ENCODE measurements at places on chromosomes 6 and 20. TPM values are rescaled to one million over a fixed set of nuclear protein-coding genes. Genes with fewer than 3 reads are reported as not detected.

DNA sequence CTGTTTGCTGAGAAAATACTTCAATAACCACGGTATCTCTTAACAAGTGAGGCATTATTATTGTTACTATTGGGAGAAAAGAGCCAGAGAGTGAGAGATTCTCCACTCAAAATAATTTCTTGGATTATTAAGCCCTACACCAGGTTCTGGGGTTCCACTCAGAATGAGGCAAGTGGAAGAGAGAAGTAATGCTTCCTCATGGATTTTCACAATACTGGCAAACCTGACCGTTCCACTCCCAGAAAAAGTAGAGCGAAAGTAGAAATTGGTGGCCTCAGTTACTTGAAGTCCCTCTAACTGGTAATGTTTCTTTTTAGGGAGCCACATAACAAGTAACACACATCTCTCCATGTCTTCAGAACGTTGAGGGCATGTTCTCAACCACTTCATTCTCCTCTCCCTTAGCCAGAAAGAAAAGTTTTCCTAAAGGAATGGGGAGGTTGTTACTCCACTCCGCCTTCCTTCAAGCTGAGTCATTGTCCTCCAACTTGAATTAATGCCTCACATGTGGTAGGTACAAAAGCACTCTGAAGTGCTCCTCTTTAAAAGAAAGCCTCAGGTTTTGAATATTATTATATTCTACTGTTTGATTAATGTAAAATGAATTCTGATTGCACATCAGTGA lies 1.9 kb downstream of the BAG2 start:
- DNase-seq: peak; percentile 39

GRCh38 chr6:41732591-41733359 lies 2.6 kb downstream of the TFEB start:
- no peak for DNase-seq

DNA sequence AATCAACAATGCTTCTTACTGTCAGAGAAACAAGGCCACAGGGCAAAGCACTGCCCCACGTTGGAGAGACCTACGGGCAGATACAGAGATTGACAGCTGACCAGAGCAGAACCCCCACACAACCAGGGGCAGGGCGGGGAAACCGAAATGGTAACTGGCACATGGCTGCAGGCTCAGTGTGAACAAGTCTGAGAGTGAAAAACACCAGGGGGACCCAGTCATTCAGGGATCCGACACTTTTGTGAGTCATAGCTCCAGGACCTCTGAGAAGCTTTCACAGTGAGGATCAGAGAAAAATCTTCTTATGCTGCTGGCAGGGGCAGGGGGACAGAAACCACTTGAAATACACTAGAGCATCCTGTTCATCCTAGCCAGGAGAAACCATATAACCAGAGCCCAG lies 254.2 kb downstream of the C6orf118 start:
- peak; percentile 23 for DNase-seq

DNA sequence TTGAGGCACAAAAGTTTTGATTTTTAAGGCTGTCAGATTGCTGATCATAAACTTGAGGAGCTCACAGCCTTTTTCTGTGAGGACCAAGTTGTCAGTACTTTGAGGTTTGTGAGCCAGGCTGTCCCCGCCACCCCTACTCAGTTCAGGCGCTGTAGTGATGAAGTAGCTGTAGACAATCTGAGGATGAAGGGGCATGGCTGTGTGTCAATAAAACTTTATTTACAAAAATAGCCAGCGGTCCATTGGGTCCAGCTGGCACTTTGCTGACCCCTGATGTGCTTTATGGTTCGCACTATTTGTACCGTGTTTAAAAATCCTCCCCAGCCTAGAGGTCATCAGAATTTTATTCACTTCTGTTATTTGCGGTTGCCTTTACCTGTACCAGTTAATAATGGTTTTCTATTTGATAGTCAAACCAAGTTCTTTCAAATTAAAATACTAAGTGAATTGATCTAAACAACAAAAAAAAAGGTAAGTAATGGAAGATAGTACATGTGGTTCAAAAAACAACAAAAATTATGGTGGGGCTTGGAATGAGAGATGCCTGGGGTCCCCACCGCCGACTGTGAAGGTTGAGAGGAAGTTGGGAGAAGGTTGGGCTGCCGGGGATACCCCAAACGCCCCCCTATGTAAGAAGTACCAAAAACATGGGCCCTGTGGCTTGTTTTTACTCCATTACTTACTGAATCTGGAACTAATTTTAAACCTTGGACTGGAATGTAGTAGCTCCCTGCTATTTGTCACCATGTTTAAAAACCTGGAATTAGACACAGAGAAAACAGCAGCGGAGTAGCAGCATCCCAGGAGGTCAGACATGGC lies 123.6 kb downstream of the SYCP2 start:
- DNase-seq: no peak

GRCh38 chr6:143752459-143752858 lies 74.7 kb downstream of the PHACTR2 start:
- no peak for DNase-seq

GRCh38 chr20:13288357-13288756 lies 67.3 kb downstream of the ISM1 start:
- no peak for DNase-seq

Gene COL9A3
- total RNA-seq: 8.6 TPM

Gene TP53TG5
- not detected for total RNA-seq

All from SK-MEL-5 (cell line).